Aorta (tissue), 5 donors: ENCODE measurements at places on chromosomes 13 and 19. TPM values are rescaled to one million over a fixed set of nuclear protein-coding genes. Genes with fewer than 3 reads are reported as not detected.
A peak's percentile ranks its signal among the peaks of the same experiment; 100 is the strongest.

Gene NLRP7
- total RNA-seq: not detected

Gene ZNF155
- total RNA-seq: 10.8 TPM

DNA sequence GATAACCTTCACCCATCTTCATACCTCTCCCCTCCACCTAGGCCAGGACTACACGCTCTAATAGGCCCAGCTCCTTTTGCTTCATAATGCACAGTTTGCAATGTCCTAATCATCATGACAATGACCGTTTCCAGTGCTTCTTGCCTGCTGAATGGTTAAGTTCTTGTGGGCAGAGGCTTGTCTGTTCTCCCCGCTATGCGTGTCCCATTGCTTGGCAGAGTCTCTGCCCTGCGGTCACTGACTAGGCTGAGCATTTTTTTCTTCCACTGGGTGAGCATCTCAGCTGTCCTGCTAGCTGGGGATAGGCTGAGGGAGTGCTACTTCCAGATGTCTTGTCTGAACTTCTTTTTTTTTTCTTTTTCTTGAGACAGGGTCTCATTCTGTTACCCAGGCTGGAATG lies 314.7 kb downstream of the UQCRFS1 start:
- no peaks in the 10 kb centered on the region for H3K36me3 ChIP-seq
- H3K4me3 ChIP-seq: no peak overlapping the region
- DNase-seq: no peak
- no peak overlapping the region for H3K27ac ChIP-seq
- no peaks in the 10 kb centered on the region for H3K27me3 ChIP-seq

- no peak overlapping the region for H3K4me3 ChIP-seq
- no peaks in the 10 kb centered on the region for H3K27me3 ChIP-seq
- no peak for DNase-seq
- no peaks in the 10 kb centered on the region for H3K36me3 ChIP-seq
- H3K27ac ChIP-seq: no peak overlapping the region
These were observed 2.3 kb downstream of the MATK start for GRCh38 chr19:3783660-3784584.

GRCh38 chr19:44988896-44989556 lies 12.2 kb upstream of the RELB start:
- H3K36me3 ChIP-seq: peaks cover 7% of the 10 kb centered on the region
- peak; percentile 78 for DNase-seq
- no peaks in the 10 kb centered on the region for H3K27me3 ChIP-seq
- H3K4me1 ChIP-seq: no peaks in the 10 kb centered on the region

DNA sequence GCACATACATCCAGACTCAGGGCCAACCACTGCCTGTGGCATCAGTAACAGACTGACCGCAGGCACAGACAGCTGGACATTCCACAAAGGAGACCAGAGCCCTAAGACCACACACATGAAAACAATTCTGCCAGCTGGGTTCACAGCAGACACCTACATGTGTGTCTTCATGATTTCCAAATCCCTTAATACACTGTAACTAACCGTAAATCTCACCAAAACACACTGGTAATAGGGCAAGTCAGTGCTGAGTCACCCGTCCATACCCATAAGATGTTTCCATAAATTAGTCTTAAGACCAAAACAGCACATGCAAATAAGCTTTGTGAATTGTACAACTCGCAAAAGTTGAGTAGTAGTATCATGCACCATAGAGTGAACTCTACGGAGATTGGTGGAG lies 65.4 kb downstream of the TUBGCP3 start:
- no peak for DNase-seq
- H3K27ac ChIP-seq: no peak overlapping the region
- H3K27me3 ChIP-seq: no peaks in the 10 kb centered on the region
- no peaks in the 10 kb centered on the region for H3K4me1 ChIP-seq

DNA sequence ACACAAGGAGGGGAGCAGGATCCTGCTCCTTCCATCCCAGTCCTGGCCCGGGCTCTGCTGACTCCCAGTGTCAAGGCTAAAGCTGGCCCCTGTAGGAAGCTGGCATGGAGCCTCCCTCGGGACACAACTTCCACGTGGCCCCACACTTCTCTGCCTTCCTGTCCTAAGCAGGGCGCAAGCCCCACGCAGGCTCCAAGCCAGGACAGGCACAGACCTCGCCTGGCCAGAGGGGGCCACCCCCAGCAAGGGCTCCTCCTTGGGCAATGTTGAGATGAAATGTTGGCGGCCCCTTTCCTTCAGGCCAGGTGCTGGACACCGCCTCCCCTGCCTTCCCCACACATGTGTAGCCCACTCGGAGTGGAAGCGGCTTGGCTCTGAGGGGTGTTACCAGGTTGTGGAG lies 66.6 kb downstream of the COL4A1 start:
- no peak overlapping the region for H3K27ac ChIP-seq
- no peak for DNase-seq
- H3K4me3 ChIP-seq: no peak overlapping the region
- H3K27me3 ChIP-seq: no peaks in the 10 kb centered on the region

DNA sequence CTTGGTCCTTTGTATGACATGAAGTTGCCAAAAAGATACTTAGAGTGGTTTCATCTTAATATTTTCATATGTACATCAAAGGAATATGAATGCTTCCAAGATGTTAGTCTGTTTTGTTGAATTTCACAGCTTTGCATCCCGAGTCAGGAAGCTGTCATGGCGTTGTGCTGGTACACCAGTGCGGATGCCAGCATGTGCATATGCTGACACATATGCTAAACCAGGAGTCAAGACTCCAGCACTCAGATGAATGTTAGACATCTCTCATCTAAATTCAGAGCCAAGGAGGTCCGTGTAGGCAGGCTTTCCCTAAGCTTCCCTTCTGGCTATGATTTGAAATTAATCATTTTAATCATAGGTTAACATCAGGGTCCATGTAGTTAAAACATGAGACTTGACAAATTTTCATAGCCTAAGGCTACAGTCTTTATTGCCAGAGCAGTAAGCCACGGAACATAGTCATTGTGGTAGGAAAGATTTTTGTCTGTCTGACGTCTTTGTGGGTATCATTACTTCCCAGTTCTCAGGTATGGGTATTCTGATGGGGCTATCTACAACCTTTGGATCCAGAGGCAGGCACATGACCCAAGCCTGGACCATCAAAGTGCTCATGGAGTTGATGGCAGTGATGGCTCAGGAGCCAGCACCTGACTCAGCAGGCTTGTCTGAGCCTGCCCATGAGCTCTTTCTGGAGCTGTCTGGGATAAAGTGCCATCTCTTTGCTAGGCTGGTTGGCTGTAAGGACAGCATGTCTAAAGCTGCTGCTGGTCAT lies 246.1 kb downstream of the KCNRG start:
- no peak for DNase-seq
- H3K27me3 ChIP-seq: no peaks in the 10 kb centered on the region
- no peak overlapping the region for H3K27ac ChIP-seq
- no peak overlapping the region for H3K4me3 ChIP-seq

DNA sequence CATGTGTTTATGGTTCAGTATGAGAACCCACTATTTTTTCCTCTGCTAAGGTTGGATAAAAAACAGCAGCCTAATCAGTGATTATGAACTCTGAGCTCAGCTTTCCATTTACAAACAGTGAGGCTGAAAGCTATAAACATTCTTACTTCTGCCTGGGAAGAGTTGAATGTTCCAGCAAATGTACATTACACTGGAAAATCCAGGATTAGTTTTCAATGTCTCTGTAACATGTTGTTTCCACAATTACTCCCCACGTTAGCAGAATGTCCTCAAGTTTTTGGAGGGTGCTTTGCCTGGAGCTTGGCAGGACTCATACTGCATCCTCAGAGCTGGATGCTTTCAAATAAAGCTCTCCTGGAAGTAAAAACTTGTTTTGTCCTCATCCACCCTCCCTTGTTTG lies 150.4 kb downstream of the POSTN start:
- DNase-seq: no peak
- no peaks in the 10 kb centered on the region for H3K36me3 ChIP-seq
- no peak overlapping the region for H3K27ac ChIP-seq
- H3K4me3 ChIP-seq: no peak overlapping the region

- no peak for DNase-seq
- no peaks in the 10 kb centered on the region for H3K4me1 ChIP-seq
- no peaks in the 10 kb centered on the region for H3K36me3 ChIP-seq
- no peaks in the 10 kb centered on the region for H3K27me3 ChIP-seq
- no peak overlapping the region for H3K4me3 ChIP-seq
- H3K27ac ChIP-seq: no peak overlapping the region
These were observed 357.3 kb downstream of the KLF5 start for GRCh38 chr13:73416093-73416492.

- DNase-seq: no peak
- H3K4me1 ChIP-seq: no peaks in the 10 kb centered on the region
- H3K27ac ChIP-seq: no peak overlapping the region
- H3K36me3 ChIP-seq: peaks cover 7% of the 10 kb centered on the region
- H3K27me3 ChIP-seq: no peaks in the 10 kb centered on the region
These were observed 27.0 kb downstream of the ZMYM5 start for GRCh38 chr13:19836472-19836871.

DNA sequence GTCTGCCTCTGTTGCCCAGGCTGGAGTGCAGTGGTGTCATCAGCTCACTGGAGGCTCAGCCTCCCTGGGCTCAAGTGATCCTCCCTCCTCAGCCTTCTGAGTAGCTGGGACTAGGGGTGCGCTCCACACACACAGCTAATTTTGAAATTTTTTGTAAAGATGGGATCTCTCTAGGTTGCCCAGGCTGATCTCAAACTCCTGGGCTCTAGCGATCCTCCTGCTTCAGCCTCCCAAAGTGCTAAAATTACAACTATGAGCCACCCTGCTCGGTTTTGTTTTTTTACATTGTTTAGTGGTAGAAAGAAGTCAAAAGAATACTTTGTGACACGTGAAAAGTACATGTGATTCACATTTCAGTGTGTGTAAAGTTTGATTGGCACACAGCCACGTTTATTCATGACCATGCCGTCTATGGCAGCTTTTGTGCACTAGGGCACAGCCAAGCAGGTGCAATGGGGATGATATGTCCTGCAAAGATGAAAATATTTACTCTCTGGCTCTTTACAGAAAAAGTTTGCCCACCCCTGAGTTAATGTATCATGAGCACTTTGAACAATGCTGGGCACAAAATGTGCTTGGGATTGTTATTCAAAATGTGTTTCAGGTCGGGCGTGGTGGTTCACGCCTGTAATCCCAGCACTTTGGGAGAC lies 16.2 kb upstream of the NFIC start:
- no peaks in the 10 kb centered on the region for H3K27me3 ChIP-seq
- no peak for DNase-seq
- no peak overlapping the region for H3K27ac ChIP-seq
- no peaks in the 10 kb centered on the region for H3K36me3 ChIP-seq
- no peak overlapping the region for H3K4me3 ChIP-seq

GRCh38 chr13:50627111-50627510 lies 216.4 kb downstream of the DLEU7 start:
- no peak overlapping the region for H3K4me3 ChIP-seq
- H3K36me3 ChIP-seq: no peaks in the 10 kb centered on the region
- no peak overlapping the region for H3K27ac ChIP-seq
- H3K27me3 ChIP-seq: no peaks in the 10 kb centered on the region
- peaks cover 5% of the 10 kb centered on the region for H3K4me1 ChIP-seq
- no peak for DNase-seq

GRCh38 chr13:80379245-80379644 lies 38.3 kb upstream of the SPRY2 start:
- H3K27ac ChIP-seq: no peak overlapping the region
- H3K4me1 ChIP-seq: peaks cover 1% of the 10 kb centered on the region
- no peaks in the 10 kb centered on the region for H3K36me3 ChIP-seq
- H3K4me3 ChIP-seq: no peak overlapping the region

GRCh38 chr13:99307247-99307646 lies at the start of gene GPR183:
TSS of gene GPR183 (minus strand) at chr13:99307399. CDS start at chr13:99296145, 11,254 bp downstream.
- no peaks in the 10 kb centered on the region for H3K27me3 ChIP-seq
- H3K4me3 ChIP-seq: peak within 1 kb of the TSS; percentile 2
- no peaks in the 10 kb centered on the region for H3K36me3 ChIP-seq
- no peak for DNase-seq

DNA sequence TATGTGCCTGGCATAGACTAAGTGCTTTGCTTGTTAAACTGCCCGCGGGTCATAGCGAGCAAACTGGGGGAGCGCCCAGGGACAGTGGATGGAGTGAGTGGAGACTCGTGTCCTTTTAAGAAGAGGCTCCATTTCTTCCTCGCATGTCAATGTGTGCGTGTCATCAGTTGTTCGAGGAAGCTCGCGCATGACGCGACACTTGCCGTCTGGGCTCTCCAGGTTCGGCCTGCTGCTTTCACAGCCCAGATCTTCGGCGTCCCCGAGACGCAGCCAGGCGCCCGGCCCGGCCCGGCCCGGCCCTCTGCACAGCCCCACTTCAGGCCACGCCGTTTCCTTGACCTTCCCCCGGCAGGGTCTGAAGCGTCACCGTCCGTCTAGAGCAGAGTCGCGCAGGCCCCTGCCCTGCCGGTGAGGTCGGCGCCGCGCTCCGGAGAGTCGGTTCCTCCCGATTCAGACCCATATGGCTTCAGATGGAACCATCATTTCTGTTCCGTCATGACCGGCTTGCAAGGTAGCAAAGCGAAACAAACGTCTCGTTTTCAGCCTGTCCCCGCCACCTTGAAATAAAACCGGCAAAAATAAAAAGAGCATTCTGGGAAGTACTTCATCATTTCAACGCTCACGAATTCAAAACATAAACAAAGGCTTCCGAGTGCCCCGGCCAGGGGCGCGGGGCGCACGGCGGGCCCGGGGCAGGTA lies 599 bp upstream of the ARHGEF7 start:
- H3K4me3 ChIP-seq: peak overlapping the region; percentile 23
- no peaks in the 10 kb centered on the region for H3K36me3 ChIP-seq
- DNase-seq: peak; percentile 78
- H3K4me1 ChIP-seq: peaks cover 2% of the 10 kb centered on the region
- peak overlapping the region; percentile 34 for H3K27ac ChIP-seq

DNA sequence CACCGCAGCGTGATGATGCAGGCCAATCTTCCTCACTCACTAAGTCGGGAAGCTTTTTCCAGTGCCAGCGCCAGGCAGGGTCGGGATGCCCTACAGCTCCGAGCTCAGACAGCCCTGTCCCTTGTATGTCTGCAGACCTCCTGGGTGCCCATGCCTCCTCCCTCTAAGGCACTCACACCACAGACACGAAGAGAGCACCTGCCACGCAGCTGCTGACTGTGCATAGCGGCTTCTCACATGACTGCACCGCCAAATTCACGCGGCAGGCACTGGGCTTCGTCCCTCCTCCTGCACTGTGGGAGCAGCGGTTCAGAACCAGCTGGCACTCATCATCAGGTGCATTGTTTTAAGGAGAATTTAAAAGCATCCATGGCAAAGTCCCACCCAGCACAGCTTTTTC lies 88.1 kb downstream of the SLC7A1 start:
- no peak overlapping the region for H3K27ac ChIP-seq
- H3K27me3 ChIP-seq: no peaks in the 10 kb centered on the region
- DNase-seq: no peak
- H3K4me3 ChIP-seq: no peak overlapping the region
- H3K4me1 ChIP-seq: no peaks in the 10 kb centered on the region
